ENCODE measurements at places on chromosomes 2 and 18. TPM values are rescaled to one million over a fixed set of nuclear protein-coding genes. Genes with fewer than 3 reads are reported as not detected.

The SGPP2 gene
- total RNA-seq: not detected

The CYTIP gene
- total RNA-seq: not detected

The SLC5A7 gene
- total RNA-seq: not detected

The DOCK10 gene
- total RNA-seq: 52.9 TPM

The DYNAP gene
- not detected for total RNA-seq

The RPRM gene
- total RNA-seq: not detected

The ITGB6 gene
- 0.33 TPM for total RNA-seq
